ENCODE measurements at places on chromosomes 4 and X.

DNA sequence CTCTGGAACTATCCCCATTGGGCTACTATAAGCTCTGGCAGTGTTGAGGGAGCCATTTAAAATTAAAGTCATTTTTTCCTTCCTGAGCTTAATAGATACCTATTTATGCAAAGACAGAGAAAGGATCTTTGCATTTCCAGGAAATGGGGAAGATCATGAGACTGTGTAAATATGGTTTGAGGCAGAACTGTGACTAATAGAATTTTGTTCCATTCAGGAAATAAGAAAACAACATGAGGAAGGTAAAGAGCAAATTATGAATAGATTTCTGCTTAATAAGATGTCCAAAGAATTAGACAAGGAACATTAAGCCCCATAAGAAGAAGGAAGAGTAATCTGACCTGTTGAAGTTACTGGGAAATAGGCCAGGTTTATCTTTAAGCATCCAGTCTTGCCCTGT is 17.8 kb upstream of the TBC1D19 start:
- no peak for DNase-seq

GRCh38 chr4:95749204-95749603 is 90.7 kb upstream of the PDHA2 start:
- no peak for DNase-seq

GRCh38 chr4:96342790-96343455 is 503.0 kb downstream of the PDHA2 start:
- DNase-seq: no peak

DNA sequence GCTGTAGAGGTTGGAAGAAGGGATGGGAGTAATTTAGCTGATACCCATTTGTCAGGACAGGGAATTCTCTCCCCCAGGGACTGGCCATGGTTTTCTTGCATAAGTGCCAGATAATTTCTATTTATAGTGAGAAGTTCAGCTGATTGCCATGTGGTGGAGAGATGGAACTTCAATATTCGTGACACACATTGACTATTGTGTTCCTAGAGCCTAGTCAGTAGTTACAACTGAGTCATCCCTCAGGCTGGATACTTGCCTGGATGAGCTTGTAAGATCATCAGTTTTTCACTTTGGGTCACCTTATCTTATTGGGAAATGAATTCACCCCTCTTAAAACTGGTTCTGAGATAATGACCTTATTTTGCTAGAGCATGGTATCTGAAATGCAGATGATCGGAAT is 32.2 kb downstream of the CFAP299 start:
- DNase-seq: no peak

GRCh38 chrX:129445436-129445835 is 77.9 kb downstream of the SMARCA1 start:
- no peak for DNase-seq

DNA sequence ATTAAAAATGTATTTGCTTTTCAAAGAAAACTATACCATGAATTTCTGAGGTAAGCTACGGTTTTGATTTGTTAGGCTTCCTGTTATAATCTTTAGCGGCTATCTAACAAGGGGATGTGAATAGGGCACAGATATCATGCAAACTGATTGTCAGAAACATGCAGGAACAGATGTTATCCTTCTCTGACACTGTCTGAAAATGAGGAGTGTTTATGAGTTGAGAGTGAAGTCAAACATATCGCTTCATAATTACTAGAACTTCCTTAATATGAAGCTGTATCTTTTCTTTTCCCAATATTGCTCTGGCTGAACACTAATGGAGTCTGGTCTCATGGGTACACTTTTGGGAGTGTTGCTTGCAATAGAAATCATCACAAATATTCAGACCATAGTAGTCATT is 16.3 kb upstream of the SULT1B1 start:
- no peak for DNase-seq

GRCh38 chrX:115367455-115367854 is 77.9 kb downstream of the LUZP4 start:
- DNase-seq: no peak

DNA sequence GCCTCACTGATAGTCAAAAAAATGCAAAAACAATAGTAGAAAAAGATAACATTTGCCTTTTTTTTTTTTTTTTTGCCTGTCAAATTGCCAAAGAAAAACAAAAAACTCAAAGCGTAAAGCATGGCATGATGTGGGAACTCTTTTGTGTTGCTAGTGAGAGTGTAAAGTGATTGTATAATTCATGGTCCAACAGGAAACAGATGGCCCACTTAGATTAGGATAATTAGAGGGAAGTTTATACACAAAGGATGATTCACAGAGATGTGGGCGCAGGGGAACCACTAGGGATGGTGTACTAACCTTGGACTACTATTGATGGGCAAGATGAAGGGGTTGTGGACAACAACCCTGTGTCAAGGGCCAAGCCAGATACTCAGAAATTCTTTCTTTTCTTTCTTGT is 16.4 kb downstream of the MCUB start:
- DNase-seq: no peak

- no peak for DNase-seq
Measured at GRCh38 chr4:30720661-30721184, 554 bp downstream of the PCDH7 start.

GRCh38 chr4:147286846-147287587 is 193.9 kb upstream of the EDNRA start:
- no peak for DNase-seq

DNA sequence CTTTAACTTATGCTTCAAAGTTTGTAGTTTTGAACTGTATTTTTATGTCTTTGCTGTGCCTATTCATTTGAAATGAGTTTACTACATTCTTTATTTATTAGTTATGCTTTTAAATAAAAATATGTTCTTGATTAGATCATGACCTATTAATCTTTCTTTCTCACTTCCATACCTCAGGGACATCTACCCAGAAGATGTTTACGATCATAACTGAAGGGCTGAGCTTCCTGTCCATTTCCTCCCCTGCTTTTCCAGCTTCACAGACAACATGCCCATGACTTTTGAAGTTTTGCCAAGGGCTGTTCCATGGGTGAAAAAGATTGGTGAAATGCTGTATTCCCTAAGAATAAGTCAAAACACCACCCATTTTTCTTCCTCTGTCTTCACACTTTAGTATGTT is 99.7 kb upstream of the DDIT4L start:
- DNase-seq: no peak

DNA sequence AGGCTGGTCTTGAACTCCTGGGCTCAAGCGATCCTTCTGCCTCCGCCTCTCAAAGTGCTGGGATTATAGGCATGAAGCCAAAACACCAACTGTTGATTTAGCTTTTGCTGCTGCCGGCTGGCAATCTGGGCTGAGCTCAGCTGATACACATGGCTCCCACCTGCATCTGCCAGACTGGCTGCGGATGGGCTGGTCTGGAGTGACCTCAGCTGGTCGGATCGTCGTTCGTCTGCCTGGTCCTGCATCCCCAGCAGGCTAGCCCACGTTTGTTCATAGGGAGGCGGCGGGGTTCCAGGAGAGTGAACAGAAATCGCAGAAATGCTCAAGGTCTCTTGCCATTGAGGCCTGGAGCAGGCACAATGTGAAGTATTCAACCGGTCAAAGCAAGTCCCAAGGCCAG is 74.4 kb upstream of the DDX3X start:
- no peak for DNase-seq

DNA sequence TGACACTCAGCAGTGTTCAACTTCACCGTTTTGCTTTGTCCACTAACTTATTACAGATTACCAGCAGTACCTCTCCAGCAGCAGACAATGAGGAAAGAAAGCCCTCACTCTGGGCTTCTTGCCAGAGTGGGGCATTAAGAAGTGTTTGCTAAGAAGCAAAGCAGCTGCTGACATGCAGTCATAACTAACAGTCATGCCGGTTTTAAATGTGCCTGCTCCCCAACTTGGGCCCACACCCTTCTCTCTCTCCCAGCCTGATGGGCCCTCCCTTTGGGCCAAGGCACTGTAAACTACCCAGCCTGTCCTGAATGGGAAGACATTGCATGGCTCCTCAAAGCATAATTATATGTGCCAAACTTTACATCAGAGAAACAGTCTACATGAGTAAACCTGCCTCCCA is 54.6 kb upstream of the HHIP start:
- peak; percentile 36 for DNase-seq
